WTC11 (cell line): ENCODE measurements at places on chromosomes 2 and 18.

GRCh38 chr2:212905640-212906201 is 245.7 kb downstream of the IKZF2 start:
- no peak for DNase-seq

DNA sequence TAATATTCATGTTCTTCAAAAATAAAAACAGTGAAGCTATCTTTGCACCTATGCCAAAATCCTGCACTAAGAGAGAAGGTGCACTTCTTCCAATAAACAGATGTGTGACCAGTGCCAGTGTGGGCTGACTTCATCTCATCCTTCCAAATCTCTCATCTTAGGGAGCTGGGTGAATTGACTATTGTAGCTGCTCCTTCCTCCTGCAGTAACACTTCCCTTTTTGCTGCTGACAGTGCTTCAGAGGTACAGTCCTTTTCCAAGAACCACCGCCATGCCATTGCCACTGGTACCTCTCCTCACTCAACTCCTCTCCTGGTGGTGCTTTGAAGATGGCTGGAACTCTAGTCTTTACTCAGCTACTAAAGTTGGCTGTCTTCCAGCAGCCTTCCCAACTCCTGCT is 42.1 kb upstream of the ARHGAP25 start:
- no peak for DNase-seq

DNA sequence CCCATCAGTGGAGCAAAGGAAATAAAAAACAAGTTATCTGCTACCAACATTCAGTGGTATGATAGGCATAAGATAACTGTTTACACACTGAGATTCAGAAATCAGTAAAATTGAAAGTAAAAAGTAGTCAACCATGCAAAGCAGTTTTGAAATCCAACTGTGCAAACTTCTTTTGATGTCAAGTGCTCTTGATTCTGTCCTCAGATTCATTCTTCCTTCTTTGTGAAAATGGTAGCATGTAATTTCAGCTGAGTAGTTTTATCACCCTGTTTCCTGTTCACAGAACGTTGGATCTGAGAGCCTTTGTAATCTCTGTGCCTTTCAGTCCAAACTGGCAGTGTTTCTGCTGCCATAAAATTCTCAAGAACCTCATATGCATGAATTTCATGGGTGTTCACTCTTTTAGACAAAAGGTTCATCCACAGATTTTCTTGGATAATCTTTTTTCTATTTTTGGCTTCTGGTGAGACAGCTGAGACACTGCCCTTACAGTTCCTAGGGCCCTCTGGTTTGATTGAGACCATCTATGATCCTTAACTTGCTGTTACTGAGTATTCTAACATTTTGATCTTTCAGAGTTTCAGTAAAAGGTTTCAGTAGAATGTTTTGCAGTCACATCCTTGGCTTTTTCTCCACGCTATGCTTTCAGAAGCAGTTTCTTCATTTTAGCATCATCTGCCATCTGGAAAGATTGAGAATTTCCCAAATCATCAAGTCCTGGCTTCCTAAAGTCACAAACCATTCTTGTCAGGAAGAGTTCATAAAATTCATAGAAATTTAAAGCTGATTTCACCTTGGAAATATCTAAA is 272.3 kb upstream of the EPHA4 start:
- DNase-seq = no peak

DNA sequence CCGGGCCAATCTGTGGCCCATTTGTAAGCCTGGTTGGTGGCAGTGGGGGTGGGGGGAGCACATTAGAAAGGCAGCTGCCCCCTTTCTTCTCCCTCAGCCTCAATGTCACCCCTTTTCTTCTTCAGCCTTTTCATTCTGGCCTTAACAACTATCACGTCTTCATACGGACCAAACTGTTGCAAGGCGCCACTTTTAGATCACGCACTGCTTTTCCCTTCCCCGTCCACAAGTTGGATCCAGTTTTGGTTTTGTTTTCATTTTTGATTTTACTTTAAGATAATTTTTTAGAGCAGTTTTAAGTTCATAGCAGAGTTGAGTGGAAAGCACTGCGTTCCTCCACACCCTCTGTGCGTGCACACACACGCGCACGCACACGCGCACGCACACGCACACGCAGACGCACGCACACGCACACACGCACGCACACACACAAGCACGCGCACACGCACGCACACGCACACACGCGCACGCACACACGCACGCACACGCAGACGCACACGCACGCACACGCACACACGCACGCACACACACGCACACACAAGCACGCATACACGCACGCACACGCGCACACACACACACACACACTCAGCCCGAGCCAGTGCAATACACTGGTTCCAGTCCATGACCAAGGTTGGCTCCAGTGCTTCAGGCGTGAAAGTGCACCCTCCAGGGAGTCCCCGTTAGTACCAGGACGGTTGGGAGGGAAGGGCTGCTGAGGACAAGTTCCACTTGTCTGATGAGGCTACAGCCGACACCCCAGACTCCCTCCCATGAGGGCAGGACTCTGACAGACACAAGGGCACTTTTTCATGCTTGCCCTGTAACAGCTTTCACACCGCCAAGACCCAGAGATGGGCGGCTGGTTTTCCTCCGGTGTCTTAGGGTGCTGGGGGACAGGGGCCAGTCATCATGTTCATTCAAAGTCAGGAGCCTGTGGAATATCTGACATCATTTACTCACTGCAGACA is 22.4 kb downstream of the FBLN7 start:
- no peak for DNase-seq

- no peak for DNase-seq
Measured at GRCh38 chr2:693606-694005, 16.4 kb upstream of the TMEM18 start.

- no peak for DNase-seq
Measured at GRCh38 chr2:46487667-46488335, 8.4 kb downstream of the TMEM247 start.

GRCh38 chr2:229342376-229342775 is 71.3 kb upstream of the PID1 start:
- DNase-seq = peak; percentile 83

DNA sequence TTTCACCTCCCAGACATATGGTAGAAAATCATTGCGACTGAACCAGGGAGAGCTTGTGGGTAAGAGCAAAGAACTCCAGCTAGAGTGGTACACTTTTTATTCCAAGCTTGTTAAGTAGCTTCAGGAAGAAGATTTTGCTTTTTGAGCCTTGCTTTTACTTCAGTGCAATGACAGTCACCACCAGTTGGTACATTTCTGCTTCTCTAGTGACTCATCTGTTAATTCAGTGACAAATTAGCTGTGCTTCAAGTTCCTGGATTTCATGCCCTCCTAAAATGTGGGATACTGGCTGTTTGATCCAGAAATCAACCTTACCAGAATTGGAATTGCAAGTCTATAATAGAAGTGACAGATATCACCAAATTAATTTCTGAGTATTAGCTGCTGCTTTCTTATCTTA is 117.6 kb upstream of the TTN start:
- no peak for DNase-seq

DNA sequence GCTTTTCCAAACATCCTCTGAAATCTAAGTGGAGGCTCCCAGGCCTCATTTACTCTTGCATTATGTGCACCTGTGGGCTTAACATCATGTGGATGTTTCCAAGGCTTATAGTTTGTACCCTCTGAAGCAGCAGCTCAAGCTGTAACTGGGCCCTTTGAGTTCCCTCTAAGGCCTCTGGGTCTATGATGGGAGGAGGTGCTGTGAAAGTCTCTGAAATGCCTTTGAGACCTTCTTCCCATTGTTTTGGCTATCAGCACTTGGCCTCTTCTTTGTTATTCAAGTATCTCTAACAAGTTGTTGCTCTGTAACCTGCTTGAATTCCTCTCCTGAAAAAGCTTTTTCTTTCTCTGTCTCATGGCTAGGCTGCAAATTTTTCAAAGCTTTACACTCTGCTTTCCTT is 58.1 kb upstream of the MYT1L start:
- DNase-seq = no peak

DNA sequence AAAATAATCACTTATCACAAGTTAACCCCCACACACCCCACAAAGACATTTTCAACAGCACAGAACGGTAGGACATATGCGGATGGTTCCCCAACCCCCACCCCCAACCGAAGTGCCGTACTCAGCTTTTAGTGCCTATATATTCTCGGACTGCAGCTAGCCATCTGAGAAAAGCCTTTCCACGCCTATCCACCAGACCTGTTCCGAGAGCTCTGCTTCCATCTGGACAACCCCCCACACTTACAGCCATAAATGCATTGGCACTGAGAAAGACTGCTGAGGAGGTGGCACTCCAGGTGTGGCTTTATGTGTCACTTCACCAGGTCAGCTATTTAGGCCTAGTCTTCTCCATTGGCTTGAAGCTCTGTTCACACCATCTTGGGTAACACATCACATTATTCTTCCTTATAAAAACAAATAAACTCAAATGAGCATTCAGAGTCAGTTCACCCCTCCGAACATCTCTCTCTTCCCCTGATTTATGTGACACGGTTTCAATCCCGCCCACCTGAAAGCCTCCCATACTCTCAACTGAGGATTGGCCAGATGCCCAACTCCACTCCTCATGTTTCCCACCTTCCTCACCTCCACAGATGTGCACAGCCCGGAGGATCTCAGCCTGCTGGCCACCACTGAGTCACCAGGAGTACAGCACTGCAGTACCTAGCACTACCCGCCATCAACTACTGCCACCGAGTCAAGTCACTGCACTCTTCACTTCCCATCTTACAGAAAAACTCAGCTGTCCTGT is 127.4 kb downstream of the CACNB4 start:
- DNase-seq = no peak

GRCh38 chr2:119174216-119174992 is 15.9 kb upstream of the C1QL2 start:
- DNase-seq = peak; percentile 81

DNA sequence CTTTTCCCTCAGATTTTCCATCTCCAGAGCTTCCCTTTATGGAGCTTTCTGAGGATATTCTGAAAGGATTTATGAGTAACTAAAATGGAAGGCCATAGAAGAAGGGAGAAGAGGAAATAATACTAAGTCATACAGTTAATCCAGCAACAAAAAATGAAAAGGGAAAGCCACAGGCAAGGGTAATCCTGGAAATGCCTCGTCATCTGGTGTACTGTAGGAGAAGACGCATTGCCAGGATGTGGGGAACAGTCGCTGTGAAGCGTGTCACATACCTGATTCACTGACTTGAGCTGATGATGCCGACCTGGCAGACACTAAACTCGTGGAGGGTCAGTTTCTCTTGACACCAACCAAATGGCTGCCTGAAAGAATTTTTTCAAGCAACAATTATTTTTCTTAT is 34.7 kb upstream of the ALPP start:
- DNase-seq = peak; percentile 1

DNA sequence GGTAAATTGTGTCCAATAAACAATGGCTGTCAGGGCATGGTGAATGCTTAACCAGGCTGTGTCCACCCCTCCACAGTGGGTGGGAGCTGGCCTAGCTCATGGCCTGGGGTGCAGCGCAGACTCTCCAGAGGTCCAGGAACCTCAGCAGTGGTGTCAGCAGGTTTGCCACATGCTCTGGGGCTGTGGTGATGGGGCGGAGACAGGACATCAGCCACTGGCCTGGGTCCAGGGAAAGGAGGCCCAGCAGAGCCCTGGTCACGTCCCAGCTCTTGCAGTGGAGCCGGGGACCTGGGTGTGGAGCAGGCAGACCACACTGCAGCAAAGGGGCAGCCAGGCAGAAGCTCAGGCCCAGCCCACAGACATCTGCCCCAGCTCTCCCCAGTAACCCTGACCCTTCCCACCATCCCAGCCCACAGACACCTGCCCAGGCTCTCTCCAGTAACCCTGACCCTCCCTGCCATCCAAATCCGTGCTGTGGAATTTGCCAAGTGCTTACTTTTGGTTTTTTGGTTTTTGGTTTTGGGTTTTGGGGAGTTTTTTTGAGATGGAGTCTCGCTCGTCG is 13.8 kb upstream of the KIF1A start:
- DNase-seq = no peak
